Activated T-cell treated with anti-CD3 and anti-CD28 coated beads for 48 hours (primary cell): ENCODE measurements at places on chromosomes 13 and 19.
A peak's percentile ranks its signal among the peaks of the same experiment; 100 is the strongest.

- DNase-seq, result peak; percentile 74
Observed at GRCh38 chr19:38213911-38214625, 10.0 kb downstream of the DPF1 start.

- no peak for DNase-seq
Observed at GRCh38 chr13:106537521-106537920, 2.1 kb upstream of the EFNB2 start.

- DNase-seq, result no peak
Observed at GRCh38 chr13:78608688-78609463, 5.5 kb upstream of the POU4F1 start.

- no peak for DNase-seq
Observed at GRCh38 chr13:30037766-30038165, 187.3 kb upstream of the UBL3 start.

DNA sequence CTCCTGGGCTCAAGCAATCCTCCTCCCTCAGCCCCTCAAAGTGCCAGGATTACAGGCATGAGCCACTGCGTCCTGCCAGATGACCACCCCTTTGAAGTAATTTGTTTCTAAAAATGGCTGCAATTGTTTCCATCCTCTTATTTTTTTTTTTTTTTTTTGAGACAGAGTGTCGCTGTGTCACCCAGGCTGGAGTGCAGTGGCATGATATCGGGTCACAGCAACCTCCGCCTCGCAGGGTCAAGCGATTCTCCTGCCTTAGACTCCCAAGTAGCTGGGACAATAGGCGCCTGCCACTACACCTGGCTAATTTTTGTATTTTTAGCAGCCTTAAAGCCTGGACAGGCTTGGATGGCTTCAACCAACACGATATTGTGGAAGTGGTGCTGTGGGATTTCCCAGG is 22.3 kb upstream of the DPP9 start:
- no peak for DNase-seq

GRCh38 chr19:32022044-32022640 is 323.3 kb upstream of the ZNF507 start:
- DNase-seq, result no peak

DNA sequence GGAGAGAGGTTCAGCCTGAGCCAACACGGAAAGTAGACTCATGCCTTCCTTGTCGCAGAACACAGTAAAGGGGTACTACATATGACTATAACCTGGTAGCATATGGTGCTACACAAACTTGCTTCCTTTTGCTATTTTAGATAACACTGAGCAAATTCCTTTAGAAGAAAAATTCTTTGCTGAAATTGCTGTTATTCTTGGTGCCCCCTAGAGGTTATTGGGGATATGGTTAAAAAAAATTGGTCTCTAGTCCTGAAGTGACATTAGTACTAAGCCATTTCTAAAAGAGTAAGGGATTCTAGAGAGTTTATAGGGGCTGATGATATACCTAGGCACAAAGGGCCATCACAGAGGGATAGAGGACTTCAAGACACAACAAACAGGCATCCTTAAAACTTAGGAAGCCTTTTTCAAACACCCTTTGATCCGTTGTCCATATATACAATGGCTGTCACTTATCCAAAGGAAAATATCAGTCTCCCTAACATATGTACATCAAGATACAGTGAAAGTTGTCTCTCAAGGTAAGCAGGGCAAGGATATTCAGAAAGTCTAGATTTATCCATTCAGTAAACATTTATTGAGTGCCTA is 13.9 kb upstream of the HS6ST3 start:
- DNase-seq, result no peak

DNA sequence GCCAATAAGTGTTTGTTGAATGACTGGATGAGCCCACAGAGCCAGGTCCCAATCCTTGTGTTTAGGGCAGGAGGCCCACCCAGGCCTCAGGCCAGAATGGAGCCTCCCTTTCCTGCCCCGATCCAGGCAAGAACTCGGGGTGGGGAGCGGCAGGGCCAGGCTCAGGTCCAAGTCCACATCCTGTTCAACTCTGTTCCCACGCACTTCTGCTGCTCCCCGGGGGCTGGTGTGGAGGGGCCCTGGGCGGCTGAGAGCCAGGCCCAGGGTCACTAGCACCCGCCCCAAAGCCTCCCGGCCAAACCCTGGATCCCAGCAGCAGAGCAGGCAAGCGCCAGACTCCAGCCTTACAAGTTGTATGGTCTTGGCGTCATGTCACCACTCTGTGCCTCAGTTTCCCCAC is 8.0 kb downstream of the ANGPTL8 start:
- no peak for DNase-seq

DNA sequence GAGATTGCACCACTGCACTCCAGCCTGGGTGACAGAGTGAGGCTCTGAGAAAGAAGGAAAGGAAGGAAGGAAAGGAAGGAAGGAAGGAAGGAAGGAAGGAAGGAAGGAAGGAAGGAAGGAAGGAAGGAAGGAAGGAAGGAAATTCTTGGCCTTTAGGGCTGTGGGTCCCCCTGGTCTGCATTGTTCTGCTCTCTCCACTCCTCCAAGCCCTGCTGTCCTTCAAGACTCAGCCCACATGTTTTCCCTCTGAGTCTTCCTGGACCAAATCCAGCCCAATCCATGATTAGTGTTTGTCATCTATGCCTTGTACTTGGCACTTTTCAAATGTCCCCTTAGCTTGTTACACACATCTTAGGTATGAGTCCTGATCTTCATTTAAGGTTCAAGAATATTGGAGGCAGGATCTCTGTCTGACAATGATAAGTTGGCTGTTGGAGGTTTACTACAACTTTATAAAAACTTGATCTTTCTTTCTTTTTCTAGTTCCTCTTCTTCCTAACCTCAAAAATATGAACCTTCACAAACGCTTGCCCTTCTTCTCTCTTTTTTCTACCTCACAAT is 48.8 kb upstream of the INTS6 start:
- DNase-seq, result no peak

GRCh38 chr13:76036176-76036575 is 400.0 kb downstream of the LMO7 start:
- DNase-seq, result no peak

DNA sequence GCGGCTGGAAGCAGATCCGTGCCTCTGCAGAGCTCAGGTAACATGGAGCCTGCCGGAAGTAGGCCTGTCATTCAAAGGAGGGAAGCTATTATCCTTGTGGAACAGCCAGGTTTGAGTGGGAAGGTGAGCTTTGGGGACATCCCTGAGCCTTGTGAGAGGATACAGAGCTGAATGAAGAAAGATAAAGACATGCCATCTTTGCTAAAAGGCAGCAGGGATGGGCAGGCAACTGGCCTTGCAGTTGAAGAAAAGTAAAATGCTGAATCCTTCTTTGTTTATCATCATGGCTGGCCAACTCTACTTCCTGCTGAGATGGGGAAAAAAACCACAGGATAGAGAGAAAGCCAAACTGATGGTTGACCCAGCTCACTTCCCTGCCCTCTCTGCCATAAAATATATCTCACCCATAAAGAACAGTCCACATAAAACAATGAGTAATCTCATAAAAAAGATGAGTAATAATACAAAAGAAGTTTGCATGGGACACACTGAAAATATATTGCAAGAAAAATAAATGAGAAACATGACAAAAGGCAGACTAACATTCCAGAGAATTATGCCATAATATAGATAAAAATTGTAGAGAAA is 226.3 kb downstream of the DLEU7 start:
- DNase-seq, result no peak

DNA sequence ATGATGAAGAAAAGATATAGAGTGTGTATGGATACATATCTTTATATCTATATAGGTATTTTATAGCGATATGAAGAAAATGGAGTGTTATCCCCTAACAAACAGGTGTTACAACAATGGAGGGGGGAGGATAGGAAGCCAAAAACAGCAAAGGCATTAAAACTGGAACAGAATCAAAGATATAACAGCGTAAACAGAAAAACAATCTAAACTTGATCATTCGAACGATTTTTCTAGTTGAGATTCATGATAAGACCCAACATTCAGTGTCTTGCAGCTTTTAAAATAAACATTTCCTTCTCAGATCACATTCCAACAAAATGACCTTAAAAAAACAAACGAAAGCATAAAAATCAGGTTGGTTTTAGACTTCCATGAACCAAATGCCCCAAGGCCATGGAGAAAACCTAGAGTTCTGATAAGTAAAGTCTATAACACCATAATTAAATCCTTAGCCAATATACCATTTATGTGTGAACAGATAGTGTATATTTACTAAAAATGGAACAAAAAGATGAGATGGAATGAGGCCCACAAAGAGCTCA is 55.7 kb downstream of the CAB39L start:
- DNase-seq, result no peak
